ENCODE measurements at places on chromosomes 12 and 14. TPM values are rescaled to one million over a fixed set of nuclear protein-coding genes. Genes with fewer than 3 reads are reported as not detected.

RPGRIP1 gene
- 1.1 TPM for total RNA-seq

BBS10 gene
- total RNA-seq = 18.7 TPM

PRKD1 gene
- total RNA-seq = 32.4 TPM

SDS gene
- total RNA-seq = not detected

CIROP gene
- total RNA-seq = not detected

EIF4B gene
- 612 TPM for total RNA-seq

OR6J1 gene
- 0.06 TPM for total RNA-seq

STON2 gene
- total RNA-seq = 93.1 TPM

MTRFR gene
- total RNA-seq = 10.7 TPM

BEST3 gene
- total RNA-seq = 14.2 TPM
